ENCODE measurements at places on chromosomes 6 and 20.
A peak's percentile ranks its signal among the peaks of the same experiment; 100 is the strongest.

- DNase-seq = peak; percentile 70
Observed at GRCh38 chr20:32678948-32679347, 5.2 kb upstream of the C20orf203 start.

DNA sequence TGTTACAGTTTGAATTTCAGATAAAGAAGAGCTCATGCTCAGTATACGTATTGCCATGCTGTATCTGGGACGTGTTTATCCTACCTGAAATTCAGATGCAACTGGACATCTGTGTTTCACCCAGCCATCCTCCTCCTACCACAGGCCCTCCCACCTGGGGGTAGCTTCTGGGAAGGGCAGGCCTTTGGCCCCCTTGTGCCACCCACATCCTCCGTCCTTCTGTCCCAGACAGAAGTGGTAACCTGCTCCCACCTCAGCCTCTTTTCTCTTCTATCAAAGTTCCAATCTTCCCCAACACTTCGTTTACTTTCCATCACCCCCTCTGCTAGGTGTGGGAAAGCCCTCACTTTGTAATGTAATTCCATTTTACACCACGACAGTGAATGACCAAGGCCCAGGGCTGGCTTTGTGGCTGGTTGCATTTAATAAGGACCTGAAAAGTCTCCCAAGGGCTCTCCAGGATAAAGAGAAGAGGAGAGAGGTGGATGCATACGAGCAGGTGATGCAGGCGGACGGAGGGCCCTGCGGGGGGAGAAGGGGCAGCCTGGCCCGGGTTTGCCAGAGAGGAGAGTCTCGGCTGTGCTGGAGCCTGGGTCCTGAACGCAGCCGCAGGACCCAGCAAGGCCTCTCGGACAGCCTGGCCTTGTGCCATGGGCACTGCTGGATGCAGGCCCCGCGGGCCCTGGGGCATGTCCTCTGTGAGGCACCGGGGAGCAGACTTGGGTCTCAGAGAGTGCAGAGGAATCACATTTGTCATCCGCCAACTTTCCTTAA is 98.4 kb downstream of the PSMB1 start:
- DNase-seq = no peak

- DNase-seq = peak; percentile 29
Observed at GRCh38 chr6:41451515-41452163, 94.5 kb upstream of the FOXP4 start.

GRCh38 chr6:150600010-150600300 is 270 bp downstream of the PLEKHG1 start:
- no peak for DNase-seq

DNA sequence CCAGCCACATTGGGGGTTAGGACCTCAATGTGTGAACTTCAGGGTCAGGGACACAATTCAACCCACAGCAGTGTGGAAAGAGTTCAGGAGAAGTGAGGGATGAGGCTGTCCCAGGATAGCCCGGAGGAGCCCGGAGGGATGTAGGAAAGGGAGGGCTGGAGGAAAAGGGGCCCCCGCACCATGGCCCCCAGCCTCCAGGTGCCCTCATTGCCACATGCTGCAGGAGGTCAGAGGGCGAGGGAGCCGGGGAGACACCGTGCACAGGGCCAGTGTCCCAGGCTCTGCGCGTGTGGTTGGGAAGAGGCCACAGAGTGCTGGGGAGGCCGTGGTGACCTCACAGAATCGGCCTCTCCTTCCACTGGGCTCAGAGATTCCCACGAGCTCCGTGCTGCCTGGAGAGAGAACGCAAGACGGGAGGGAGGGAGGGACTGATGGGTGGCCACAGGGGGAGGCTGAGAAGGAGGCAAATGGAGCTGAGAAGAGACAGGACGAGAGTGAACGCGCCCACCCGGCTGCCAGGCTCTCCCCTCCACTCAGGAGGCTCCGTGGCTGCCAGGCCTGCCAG is 215.1 kb downstream of the DLL1 start:
- peak; percentile 6 for DNase-seq
